Heart right ventricle (tissue), 16 donors: ENCODE measurements at places on chromosomes 1 and 21. TPM values are rescaled to one million over a fixed set of nuclear protein-coding genes. Genes with fewer than 3 reads are reported as not detected.
A peak's percentile ranks its signal among the peaks of the same experiment; 100 is the strongest.

DNA sequence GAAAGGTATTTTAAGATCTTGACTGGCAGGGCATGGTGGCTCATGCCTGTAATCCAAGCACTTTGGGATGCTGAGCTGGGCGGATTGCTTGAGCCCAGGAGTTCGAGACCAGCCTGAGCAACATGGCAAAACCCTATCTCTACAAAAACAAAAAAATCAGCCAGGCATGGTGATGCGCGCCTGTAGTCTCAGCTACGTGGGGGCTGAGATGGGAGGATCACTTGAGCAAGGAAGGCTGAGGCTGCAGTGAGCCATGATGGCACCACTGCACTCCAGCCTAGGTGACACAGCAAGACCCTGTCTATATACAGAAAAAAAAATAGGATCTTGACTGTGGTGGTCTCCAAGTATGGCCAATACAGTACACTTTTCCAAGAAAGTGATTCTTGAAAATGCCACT lies 16.0 kb downstream of the ARID1A start:
- DNase-seq: no peak

GRCh38 chr1:186623551-186623950 lies 56.7 kb downstream of the PTGS2 start:
- DNase-seq: no peak

DNA sequence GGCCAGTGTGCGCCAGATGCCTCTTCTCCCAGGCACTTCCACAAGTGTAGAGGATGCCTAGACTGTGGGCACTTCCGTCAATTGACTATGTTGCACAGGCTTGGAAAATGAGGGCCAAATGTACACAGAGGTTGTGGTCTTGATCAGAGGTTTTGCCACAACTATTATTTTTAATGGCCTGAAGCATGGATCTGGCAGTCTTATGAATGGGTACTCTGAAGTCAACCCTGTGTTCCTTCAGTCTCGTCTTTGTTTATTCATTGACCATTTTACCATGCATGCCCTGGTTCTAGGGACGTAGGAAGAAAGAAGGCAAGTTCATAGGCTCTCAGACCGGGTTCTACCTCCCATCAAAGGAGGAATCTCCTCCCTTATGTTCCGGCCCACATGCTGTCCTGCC lies 329.1 kb downstream of the HHAT start:
- DNase-seq: no peak

DNA sequence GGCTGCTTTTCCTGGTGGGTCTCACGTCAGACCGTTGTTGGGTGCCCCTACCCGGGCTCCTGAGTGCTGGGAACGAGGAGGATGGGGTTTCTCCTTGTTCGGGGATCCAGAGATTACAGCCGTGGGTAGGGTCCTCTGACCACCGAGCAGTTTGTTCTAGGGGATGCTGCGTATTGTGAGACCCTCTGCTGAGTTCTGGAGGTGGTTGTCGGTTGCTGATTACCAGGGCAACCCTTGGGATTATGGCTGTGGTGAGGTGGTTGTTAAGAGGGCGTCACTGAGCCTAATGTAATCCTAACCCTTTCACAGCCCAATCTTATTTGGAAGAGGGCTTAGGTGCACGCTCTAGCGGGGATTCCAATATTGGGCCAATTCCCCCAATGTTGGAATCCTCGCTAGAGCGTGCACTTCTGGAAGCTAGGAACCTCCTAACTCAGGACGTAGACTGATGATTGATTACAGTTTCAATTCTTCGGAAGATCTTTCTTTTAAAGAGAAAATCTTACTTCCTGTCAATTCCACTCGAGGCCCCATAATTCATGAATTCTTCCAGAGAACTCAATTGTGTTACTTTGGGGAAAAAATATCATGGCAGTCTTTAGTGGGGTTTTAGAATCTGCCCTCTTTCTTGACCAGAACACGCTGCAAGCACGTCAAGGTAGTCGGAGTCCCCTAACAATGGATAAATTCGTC lies 483 bp downstream of the TCEANC2 start:
- DNase-seq: no peak

DNA sequence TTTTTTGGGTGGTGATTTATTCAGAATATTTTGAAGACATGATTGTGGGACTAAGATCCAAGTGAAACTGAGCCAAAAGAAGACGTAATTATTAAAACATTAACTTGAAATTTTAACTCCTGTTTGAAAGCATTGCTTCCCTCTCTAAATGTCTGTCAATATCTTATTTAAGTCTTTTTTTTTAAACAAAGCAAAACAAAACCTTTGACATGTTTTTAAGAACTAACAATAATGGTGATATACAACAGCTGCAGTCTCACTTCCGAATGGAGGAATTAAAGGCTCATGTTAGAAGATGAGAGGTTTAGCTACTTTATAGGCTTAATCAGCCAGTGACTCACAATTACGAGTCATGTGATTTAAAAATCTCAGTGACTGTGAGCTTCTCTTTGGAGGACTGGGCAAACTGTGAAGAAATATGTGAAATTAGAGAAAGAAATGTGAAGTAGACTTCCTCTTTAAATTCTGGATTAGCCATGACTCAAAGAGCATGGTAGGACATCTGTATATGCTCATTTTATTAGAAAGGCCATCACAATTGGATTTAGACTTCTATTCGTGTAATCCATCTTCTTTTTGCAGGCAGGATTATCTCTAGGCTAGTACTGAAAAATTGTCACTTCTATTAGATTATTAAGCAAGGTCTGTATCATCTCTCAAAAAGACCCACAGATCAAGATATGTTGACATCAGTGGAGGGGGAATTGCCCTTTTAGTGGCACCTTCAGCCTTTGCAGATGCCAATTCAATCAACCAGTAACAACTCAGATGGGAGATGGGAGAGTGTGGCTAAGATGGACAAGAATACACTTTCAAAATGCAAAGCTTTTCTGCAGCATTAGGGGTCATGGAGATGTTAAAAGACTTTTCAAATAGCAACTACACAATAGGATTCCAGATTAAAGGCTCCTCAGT lies 28.7 kb downstream of the KCNA3 start:
- no peak for DNase-seq

- no peak for DNase-seq
These were observed 1.1 kb upstream of the PRDM16 start for GRCh38 chr1:3067671-3068563.

DNA sequence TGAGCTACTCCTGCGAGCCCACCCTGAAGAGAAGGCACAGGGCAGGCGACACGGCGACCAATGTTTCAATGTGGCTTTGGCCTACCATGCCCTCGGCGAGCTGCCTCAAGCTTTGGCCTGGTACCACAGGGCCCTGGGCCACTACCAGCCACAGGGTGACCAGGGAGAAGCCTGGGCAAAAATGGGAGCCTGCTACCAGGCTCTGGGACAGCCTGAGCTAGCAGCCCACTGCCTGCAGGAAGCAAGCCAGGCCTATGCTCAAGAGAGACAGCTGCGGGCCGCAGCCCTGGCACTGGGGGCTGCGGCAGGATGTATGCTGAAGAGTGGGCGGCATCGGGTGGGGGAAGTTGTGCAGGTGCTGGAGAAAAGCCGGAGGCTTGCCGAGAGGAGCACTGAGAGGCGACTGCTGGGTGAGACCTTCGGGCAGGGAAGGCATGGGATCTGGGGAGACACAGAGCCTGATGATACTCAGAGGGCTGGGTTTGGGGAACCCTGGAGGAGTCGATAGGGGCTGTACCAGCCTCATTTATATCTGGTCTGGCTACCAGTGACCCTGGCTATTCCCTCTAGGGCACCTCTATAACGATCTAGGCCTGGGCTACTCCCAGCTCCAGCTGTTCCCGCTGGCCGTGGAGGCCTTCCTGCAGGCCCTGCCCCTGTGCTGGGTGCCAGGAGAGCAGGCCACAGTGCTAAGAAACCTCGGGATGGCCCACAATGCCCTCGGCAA lies 2.3 kb downstream of the TTC24 start:
- DNase-seq: no peak

The PROK1 gene
- polyA plus RNA-seq: 0.07 TPM

DNA sequence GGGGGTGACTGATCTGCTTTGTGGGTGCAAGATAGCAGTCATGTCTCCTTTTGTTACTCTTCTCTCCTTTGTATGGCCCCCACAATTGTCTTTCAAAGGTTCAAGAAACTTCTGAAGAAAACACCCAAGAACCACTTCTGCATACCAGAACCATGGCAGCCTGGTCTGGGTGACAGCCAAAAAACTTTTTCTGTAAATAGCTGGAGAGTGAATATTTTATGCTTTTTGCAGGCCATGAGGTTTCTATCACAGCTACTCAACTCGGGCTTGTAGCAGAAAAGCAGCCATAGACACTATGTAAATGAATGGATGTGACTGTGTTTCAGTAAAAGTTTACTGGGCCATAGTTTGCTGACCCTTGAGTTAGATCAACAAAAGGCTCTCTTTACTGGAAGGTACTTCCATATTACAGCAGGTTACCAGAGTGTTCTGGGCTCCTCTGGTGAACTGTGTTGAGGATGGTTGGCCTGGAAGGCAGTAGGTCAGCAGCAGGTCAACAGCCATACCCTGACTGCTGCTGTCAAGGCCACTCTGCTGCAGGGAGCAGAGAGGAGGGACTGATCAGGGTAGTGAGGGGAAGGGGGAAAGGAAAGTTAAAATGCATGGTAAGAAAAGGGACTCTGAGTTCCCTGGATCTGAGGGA lies 116.4 kb downstream of the GDAP2 start:
- no peak for DNase-seq

The AGT gene
- polyA plus RNA-seq: 94.7 TPM

- DNase-seq: no peak
These were observed 3.1 kb upstream of the ZNF697 start for GRCh38 chr1:119651133-119651532.

DNA sequence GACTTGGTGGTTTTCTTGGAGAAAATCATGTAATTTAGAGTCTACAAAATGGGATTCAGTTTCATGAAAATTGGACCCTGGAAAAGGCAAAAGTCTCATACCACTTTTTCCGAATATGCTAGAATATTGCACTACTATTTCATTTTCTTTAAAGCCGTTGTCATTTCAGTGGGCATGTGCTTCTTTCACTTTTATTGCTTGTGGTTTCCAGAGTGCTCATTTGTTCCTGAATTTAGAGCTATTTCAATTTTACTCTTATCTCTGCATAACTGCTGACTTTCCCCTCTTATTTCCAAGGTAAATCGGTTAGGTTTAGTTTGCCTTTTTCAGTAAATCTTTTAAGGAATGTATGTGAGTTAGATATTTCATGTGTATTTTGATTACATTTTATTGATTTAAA lies 11.6 kb downstream of the HHAT start:
- no peak for DNase-seq

The HSPB7 gene
- 6,425 TPM for polyA plus RNA-seq

GRCh38 chr21:38619992-38620479 lies 121.8 kb upstream of the ERG start:
- peak; percentile 50 for DNase-seq

DNA sequence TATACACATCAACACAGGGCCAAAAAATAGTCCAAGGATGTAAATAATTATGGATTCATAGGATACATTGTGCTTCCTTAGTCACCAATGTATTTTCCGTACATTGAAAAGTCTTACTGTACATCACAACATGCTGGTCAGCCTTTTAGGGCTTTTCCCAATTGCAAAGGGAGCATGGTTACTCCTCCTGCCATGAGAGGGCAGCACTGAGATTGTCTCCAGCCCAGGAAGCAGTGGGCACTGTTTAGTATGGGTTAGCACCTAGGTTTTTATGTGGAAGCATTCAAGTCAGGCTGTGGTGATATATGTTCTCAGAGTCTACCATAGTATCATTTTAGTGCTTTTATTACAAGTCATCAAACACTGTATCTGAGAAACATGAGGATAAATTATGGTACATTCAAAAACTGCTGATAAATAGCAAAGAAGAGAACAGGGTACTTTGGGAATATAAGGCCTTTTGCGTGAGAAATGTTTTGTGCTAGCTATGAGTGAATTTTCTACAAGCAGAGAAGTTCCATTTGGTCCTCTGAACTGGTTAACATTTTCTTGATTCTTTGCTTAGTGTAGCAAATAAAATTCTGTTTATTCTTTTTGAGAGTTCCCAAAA lies 34.0 kb downstream of the ST6GALNAC5 start:
- peak; percentile 5 for DNase-seq

GRCh38 chr1:61472876-61473275 lies 252.1 kb downstream of the TM2D1 start:
- DNase-seq: no peak

- no peak for DNase-seq
These were observed 76.5 kb downstream of the GALNT2 start for GRCh38 chr1:230143534-230143933.

DNA sequence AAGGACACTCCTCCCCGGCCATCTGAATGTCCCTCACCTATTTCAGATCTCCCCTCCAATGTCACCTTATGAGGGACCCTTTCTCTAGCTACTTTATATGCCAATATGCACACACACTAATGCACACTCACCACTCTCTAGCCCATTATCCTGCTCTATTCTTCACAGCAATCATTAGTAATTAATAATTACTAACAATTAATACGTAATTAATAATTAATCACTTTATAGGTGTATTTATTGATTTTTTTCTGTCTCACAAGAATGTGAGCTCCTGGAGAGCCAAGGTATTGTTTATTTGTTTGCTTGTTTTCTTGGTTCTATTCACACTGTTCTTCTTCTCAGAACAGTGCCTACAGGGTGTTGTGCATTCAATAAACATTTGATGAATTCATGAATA lies 385.2 kb upstream of the DUSP10 start:
- DNase-seq: no peak

GRCh38 chr1:37861151-37861550 lies 1.8 kb upstream of the MTF1 start:
- no peak for DNase-seq

GRCh38 chr21:46181436-46181835 lies 2.8 kb downstream of the SPATC1L start:
- DNase-seq: no peak

DNA sequence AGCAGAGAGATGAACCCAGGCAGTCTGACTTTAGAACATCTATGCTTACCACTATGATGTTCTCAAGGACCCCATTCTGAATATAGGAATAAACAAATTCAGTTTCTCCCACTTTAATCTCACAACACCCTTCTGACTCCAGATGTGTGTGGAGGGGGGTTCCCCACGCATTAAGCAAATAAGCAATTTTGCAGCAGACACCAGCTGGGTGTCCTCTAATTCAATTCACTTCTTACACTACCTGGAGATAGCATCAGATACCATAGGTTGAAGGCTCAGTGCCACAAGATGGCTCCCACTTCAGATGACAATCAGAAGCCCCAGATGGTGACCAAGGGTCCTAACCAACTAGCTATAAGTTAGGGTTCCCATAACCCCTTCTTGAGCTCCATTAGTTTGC lies 30.3 kb upstream of the CEP350 start:
- no peak for DNase-seq

DNA sequence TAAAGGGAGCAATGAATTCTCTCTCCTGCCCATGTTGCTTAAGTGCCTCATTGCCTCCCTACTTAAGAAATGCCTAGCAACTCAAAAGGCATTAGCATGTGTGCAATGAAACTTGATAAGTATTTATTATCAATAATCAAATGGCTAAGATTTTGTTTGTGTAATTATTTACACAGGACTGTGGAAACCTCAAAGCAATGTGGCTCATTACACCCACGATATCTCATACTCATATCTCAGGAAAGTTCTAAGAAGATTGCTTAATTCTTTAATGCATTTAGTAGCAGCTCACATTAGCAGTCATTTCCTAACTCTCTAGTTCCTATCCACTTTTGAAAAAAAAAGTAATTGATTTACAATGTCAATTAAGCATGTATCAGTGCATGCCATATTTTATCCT lies 253.3 kb downstream of the DUSP10 start:
- DNase-seq: no peak

GRCh38 chr1:10617931-10618885 lies 143.5 kb downstream of the PEX14 start:
- no peak for DNase-seq

GRCh38 chr1:34155860-34156259 lies 9.2 kb downstream of the CSMD2 start:
- DNase-seq: no peak

- DNase-seq: peak; percentile 47
These were observed 759 bp downstream of the AMPD2 start for GRCh38 chr1:109620401-109620791.

The GADD45A gene
- 41.4 TPM for polyA plus RNA-seq
